Testis (tissue), 5 donors: ENCODE measurements at places on chromosomes 2 and 18.
A peak's percentile ranks its signal among the peaks of the same experiment; 100 is the strongest.

DNA sequence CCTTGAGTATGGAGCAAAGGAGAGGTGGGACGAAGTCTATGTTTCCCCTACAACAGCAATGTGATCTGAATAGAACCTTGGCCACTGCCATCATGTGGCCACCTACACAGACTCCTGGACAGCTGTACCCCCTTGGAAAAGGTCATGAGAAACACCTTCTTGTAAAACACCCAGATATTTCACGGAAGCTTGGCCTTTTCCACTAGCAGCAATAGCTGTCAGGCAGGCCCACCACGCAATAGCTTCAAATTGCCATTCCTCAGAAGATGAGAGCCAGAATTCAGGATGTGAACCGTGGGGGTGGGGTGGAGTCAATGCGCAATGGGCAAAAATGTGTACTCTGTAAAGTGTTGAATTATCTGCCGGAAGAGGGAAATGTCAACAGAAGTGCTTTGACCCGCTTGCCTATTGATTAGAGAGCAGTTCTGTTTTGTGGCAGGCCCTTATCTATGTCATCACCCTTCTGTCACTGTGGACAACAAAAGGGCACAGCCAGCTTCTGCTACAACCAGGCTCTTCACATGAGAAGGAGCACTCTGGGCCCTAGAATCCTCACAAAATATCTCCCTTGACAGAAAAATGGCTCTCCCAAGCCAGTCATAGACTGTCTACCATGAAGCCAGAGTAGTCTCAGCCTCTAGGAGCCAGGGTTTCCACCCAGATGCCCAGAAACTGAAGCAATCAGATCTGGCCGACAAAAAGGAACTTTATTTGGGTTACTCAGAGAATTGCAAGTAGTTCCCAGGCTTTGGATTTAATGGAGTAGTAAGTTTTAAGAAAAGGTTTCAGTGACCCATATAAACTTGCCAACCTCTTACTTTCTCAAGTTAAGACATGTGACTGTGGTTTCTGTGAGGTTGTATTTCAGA, 9.5 kb downstream of the INPP1 start:
- DNase-seq, result no peak

DNA sequence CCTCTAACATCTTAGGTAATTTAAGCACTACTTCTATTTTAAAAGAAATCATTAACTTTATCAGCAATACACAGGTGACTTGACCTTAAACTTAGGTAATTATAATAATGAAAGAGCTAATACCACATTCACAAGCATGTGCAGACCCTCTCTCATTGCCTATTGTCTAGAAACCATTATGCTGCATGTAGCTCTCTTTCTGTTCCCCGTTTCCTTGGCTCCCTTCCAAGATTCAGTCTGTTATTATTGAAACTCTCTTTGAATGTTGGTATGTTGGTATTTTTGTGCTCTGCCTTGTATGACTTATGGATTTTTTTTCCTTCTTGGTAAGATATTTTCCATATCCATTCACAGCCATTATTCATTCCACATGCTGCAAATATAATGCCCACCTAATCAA, 201.2 kb downstream of the CDCA7 start:
- DNase-seq, result no peak

DNA sequence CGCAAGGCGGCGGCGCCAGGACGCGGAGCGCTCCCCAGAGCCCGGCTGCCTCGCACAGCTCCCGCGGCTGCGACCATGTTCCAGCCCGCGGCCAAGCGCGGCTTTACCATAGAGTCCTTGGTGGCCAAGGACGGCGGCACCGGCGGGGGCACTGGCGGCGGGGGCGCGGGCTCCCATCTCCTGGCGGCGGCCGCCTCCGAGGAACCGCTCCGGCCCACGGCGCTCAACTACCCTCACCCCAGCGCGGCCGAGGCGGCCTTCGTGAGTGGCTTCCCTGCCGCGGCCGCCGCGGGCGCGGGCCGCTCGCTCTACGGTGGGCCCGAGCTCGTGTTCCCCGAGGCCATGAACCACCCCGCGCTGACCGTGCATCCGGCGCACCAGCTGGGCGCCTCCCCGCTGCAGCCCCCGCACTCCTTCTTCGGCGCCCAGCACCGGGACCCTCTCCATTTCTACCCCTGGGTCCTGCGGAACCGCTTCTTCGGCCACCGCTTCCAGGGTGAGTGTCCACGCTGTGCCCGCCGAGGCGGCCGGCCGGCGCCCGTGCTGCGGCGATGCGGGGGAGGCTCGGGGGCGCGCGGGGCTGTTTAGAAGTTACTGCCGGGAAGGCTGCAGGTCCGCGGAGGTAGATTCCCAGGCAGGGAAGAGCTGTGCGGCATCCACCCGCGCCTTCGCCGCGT, 696 bp downstream of the EMX1 start:
- peak; percentile 18 for DNase-seq

DNA sequence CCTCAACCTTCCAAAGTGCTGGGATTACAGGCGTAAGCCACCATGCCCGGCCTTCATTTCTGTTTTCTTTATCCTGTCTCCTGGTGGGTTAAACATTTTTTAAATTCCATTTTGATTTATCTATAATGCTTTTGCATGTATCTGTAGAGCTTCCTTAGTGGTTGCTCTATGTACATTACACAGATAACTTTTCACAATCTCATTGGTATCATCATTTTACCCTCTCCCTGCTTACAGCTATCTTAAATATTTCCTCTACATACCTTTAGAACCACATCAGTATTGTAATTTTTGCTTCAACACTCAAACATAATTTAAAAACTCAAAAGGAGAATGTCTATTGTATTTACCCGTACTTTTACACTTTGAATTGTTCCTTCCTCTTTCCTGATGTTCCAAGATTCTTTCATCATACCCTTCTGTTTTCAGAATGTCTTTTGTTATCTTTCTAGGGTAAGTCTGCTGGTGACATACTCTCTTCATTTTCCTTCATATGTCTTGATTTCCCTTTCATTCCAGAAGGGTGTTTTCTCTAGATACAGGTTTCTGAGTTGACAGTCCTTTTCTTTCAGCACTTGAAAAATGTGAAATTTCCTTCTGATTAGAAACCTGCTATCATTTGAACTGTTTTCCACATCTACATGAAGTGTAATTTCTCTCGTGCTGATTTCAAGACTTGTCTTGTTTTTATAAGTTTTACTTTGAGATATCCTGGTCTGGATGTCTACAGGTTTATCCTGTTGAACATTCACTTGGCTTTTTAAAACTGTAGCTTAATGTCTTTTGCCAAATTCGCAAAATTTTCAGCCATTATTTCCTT, 21.9 kb downstream of the PPP3R1 start:
- no peak for DNase-seq

GRCh38 chr2:221415789-221416188, 156.3 kb downstream of the EPHA4 start:
- DNase-seq, result no peak

- DNase-seq, result no peak
Observed at GRCh38 chr18:316393-316792, 48.5 kb upstream of the THOC1 start.

- peak; percentile 82 for DNase-seq
Observed at GRCh38 chr2:94986392-94986963, 39.0 kb upstream of the MAL start.

- no peak for DNase-seq
Observed at GRCh38 chr2:144194326-144195071, 325.4 kb downstream of the ZEB2 start.

GRCh38 chr2:228828397-228828796, 442.7 kb downstream of the PID1 start:
- DNase-seq, result no peak

GRCh38 chr2:151243468-151243867, 18.2 kb downstream of the RBM43 start:
- DNase-seq, result no peak

DNA sequence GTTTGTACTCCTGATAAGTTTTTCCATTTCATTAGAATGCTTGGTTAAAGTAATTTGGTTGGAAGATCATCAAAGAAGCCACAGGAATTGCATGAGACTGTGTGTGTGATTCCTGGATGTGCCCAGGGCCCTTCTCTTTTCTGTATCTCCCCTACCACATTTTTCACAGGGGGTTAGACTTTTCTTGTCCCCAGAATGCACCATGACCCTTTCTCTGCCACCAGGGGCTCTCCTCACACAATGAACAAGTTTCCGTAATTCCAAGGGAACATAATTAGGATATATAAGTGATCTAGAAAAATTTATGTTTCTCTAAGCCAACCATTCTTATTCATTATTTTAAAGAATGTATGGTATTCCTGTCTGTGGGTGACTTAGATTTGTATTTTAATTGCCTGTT, 291.8 kb downstream of the NEDD4L start:
- DNase-seq, result no peak

DNA sequence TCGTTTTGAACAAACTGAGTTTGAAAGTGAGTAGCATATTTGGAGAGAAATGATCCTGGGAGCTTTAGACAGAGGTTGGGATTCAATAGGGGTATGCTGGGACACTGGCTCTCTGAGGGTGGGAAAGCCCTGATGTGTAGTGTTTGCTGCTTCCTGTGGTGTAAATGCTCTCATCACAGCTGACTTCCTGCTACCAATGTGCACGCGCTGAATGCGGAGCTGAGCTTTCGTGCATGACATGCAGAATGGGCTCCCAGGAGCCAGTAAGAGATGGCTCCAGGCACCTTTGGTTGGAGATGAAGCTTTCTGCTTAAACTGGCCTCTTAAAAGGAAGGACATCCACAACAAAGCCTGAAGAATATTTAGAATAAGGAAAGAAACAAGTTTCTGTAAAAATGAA, 224.1 kb upstream of the CCDC150 start:
- DNase-seq, result no peak

DNA sequence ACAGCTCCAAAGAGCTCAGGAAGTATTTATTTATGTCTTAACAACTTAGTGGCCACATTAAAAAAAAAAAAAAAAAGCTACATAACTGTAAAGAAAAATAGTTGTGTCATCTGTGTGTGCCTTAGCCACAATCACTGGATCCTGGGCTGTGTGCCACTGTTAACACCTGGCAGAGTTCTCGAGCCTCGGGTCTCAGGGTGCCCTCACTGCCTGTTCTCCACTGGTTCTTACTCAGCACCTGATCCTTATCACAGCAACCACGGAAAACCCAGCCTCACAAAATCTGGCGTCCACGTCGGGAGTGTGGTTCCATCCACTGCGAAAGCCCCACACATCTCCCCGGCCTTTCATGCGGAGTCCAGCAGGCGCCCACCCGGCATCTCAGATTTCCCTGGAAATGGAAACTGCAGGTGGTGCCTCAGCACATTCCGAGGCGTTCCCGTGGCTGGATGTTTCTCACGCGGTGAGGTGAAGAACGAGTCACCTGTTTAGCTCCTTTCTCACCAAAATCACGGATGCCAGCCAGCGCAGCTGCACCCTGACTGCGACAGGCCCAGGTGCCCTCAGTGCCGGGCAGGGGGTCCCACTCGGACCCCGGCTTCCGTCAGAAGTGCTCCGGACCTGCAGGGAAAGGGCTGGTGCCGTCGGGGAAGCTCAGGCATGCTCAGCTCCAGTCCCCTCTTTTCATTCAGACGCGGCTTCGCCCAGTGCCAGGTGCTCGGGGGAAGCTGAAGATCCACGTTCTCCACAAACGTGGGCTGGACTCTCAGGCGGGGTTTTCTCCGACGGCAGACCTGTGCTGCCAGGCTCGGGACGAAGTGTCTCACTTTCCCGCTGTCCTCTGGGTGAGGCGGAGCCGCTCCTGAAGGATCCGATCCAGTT, 198.7 kb upstream of the SALL3 start:
- no peak for DNase-seq

GRCh38 chr2:114005110-114005783, 115.4 kb downstream of the ACTR3 start:
- no peak for DNase-seq

DNA sequence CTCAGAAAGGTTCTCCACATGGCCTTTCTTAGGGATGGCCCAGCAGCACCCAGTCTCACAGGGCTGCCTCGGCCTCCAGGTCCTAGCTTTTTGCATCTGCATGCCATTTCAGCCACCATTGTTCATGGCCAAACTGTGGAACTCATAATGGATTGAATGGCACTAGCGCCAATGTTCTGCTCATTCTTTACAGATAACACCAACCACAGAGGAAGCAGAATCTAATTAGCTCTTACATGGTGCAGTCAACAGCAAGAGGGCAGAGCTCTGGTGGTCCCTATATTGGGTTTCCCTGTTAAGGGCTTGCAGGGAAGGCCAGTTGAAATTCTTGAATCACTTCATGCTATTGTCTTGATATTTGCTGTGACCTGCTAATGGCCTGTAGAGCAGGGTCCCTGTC, 45.6 kb downstream of the ARL4C start:
- no peak for DNase-seq

DNA sequence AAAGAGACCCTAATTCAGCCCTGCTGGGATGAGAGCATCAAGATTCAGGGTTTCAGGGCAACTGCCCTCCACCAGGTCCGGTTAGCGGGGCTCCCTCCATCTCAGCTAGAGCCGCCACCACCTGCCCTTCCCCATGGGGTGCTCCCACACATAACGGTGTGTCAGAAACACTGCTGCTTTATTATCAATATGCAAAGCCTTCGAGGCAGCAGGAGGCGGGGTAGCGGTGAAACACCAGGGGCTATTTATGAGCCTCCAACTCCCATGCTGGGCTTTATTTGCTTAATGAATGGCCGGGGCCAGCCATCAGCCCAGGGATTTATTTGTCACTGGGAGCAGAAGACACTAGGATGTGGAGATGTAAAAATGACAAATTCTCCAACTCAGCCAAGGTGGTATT, 109.8 kb downstream of the GALNT14 start:
- DNase-seq, result no peak

DNA sequence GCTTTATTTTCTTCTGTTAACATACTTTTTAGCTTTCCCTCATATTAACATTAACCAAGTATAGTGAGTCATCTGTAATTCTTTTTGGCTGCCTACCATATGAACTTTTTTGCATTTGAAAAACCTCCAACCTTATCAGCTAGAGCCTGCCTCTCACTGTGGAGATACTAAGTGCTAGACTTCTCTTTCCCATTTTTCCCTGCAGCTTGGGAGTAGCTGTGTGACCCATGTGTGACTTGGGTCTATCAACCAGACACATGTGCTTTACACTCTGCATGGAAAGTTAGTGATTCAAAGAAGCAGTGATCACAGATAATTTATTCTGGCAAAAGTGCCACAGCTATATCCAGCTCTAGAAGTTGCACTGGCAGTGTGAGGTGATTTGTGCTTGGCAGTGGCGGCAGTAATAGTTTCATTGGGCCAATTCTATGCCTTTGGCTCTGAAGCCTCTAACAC, 36.3 kb downstream of the PREPL start:
- no peak for DNase-seq

GRCh38 chr2:232860593-232861241, 9.3 kb upstream of the SNORC start:
- no peak for DNase-seq

GRCh38 chr2:239264838-239265651, 135.8 kb downstream of the HDAC4 start:
- DNase-seq, result peak; percentile 54

DNA sequence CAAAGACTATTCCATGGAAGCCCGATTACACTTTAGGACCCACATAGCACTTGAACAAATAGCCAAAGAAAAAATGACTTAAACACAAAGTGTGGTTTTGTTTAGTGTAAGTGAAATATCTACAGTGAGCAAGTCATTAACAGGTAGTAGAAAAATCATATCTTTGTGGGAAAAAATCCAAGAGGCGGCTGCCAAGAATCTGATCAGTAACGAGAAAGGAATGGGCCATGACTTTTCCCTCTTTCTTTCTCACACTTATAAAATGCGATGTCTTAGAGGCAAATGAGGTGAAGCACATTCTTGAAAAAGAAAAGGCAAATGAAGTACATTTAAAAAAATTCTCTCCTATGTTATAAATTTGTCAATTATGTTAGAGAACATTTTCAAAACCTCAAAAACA, 12.9 kb upstream of the GEMIN6 start:
- DNase-seq, result no peak

- peak; percentile 61 for DNase-seq
Observed at GRCh38 chr2:152222975-152223637, 47.5 kb upstream of the STAM2 start.

- DNase-seq, result no peak
Observed at GRCh38 chr2:120476141-120476540, 130.2 kb downstream of the INHBB start.

- DNase-seq, result peak; percentile 55
Observed at GRCh38 chr2:37585295-37585908, 86.0 kb downstream of the CDC42EP3 start.
